Kidney glomerular epithelial cell (primary cell): ENCODE measurements at places on chromosomes 5 and 9.
A peak's percentile ranks its signal among the peaks of the same experiment; 100 is the strongest.

DNA sequence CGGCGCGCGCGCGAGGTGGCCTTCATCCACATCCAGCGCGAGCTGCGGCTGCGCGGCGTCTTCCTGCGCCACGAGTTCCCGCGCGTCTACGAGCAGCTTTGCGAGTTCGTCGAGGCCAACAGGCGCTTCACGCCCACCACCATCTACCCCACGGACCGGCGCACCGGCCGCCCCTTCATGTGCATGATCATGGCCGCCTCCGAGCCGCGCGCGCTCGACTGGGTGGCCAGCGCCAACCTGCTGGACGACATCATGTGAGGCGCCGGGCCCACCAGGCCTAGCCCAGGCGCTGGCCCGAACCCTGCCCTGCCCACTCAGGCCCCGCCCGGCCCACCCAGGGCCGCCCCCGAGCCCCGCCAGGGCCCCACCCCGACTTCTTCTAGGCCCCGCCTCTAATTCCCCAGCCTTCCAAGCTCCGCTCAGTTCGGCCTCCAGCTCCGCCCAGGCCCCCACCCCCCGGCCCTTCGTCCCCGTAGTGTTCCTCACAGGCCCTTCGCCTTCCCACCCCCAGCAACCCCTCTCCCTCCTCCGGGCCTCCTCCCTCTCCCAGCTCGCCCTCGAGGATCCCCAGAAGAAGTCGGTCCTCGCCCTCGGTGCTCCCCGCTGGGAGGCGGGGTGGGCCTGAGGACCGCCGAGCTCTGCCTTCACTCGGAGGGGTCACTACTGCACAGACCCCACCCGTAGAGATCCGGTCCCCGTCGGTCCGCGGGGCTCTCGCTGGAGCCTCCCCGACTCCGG lies 2.0 kb upstream of the PHPT1 start:
- DNase-seq: no peak

- DNase-seq: no peak
Measured at GRCh38 chr5:140420226-140420570, 18.6 kb downstream of the ANKHD1 start.

DNA sequence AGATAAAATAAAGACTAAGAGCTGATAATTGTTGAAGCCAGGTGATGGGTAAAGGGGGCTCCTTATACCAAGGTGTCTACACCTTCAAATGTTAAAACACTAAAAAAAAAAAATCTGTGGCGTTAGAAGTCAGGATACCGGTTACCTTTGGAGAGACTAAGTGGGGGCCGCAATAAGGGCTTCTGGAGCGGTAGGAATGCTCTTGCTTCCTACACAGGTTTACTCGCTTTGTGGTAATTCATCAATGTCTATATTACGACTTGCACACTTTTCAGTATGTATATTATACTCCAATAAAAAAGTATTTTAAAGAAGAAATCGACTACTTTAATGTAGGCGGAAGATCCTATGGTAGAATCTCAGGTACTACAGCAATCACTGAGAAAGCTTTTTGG lies 12.5 kb downstream of the MRPS27 start:
- no peak for DNase-seq

DNA sequence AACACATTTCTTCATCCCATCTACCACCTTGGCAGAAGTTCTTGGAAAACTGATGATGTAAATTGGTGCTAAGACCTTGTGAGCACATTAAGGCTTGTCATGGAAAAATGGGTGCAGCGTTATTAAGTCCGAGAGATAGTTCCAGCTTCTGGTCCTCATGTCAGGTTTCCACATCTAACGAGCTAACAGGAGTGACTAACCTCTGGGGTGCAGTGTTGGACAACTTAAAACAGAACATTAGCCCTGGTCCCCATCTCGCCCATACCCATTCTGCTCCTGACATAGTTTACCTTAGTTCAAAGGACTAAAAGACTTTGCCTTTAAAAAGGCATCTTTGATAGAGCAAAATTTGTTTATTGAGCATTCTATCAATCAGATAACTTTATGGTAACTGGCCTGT lies 128.0 kb downstream of the SLC1A3 start:
- no peak for DNase-seq

- DNase-seq: peak; percentile 3
Measured at GRCh38 chr9:83234541-83234940, 171.6 kb upstream of the RASEF start.

- DNase-seq: no peak
Measured at GRCh38 chr5:124704594-124705284, 41.7 kb downstream of the ZNF608 start.

DNA sequence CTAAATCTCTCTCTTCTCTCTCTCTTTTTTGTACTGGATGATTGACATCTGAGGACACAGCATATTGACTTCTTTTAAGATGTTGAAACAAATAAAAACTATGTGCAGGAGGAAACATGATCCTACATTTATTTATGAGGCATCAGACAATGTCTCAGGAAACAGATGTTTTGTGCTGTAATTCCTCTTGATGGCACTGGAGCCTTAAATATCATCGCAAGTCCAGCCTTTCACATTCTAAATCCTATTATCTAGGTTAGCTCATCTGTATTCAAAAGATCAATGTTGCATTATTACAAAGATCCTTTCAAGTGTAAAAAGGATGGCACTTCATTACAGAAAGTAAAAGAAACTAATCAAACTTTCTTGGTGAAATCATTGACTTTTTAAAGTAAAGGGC lies 63.9 kb downstream of the MAT2B start:
- no peak for DNase-seq

DNA sequence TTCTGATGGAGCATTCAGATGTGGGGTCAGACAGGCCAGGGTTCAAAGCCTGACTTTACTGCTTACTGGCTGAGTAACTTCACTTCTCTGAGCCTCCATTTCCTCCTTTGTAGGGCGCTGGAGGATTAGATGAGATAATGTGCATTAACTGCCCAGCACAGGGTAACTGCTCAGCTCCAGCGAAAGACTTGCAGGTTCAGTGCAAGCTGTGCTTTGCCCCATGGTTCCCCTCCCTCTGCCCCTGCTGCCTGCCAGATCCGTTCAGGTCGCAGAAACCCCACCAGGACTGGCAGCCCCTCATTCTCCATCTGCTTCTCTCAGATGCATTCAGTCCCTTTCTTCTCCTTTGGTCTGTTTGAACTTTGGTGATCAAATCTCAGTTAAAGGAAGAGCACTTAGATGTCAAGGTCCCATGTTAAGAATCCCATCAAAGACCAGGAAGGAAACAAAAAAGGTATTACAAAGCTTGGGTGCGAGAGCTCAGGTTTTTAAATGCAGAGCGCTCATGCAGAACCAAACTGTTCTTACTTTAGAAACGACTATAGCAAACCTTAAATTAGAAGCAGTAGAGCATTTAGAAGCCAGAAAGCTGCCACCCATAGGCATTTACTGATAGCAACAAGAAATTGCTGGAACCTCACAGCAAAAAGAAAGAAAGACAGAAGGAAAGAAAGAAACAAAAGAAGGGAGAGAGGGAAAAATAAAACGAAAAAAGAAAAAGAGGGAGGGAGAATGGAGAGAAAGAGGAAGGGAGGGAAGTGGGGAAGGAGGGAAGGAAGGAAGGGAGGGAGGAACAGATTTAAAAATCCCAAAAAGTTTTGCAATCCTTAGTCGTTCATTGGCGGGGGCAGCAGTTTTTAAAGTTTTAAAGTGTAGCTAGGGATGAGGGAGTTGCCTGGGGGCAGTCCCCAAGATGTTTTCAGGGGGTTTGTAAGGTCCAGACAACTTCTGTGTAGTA lies 23.5 kb downstream of the AFAP1L1 start:
- no peak for DNase-seq

- no peak for DNase-seq
Measured at GRCh38 chr9:123866497-123866896, 63.4 kb downstream of the DENND1A start.

- DNase-seq: no peak
Measured at GRCh38 chr5:100456615-100457014, 78.6 kb upstream of the FAM174A start.

DNA sequence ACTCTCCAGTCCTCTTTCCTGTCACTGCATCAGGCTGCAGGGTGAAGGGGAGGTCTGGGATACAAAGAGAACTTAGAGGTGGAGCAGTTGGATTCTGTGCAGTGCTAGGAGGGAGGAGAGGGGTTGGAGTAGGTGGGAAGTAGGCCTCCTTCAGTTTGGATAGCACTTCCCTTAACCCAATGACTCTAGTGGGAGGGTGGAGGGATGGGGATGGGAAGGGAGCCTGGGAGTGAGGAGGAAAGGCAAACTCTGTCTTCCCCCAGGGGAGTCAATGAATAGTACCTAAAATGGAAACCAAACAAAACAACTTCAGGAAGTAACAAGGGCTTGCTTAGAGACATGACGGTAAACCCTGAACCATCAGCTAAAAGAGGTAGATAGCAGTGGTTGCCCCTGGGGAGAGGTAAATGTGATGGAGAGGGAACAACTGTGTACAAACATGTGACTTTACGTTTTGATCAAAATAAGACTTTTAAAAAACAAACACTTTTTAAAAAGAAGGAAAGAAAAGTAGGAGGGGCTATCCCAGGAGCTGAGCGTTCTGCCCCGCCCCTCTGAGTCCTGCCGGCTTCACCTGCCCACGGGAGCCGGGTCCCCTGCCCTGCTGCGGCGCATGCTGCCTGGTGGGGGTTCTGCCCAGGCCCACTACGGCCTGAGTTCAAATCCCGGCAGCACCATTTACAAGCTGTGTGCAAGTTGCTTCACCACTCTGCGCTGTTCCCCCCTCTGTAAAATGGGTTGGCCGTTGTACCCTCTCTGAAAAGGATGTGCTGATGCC lies 30.9 kb downstream of the GSN start:
- no peak for DNase-seq
